ENCODE measurements at places on chromosomes 3 and 15. TPM values are rescaled to one million over a fixed set of nuclear protein-coding genes. Genes with fewer than 3 reads are reported as not detected.

CYP1A2 gene
- total RNA-seq: not detected

TTLL13 gene
- not detected for total RNA-seq

PPP2R3A gene
- 9.4 TPM for total RNA-seq

CHDH gene
- 3.2 TPM for total RNA-seq

ST3GAL6 gene
- 7.3 TPM for total RNA-seq

CP gene
- total RNA-seq: not detected

ALDH1A3 gene
- total RNA-seq: 5,398 TPM

DNA sequence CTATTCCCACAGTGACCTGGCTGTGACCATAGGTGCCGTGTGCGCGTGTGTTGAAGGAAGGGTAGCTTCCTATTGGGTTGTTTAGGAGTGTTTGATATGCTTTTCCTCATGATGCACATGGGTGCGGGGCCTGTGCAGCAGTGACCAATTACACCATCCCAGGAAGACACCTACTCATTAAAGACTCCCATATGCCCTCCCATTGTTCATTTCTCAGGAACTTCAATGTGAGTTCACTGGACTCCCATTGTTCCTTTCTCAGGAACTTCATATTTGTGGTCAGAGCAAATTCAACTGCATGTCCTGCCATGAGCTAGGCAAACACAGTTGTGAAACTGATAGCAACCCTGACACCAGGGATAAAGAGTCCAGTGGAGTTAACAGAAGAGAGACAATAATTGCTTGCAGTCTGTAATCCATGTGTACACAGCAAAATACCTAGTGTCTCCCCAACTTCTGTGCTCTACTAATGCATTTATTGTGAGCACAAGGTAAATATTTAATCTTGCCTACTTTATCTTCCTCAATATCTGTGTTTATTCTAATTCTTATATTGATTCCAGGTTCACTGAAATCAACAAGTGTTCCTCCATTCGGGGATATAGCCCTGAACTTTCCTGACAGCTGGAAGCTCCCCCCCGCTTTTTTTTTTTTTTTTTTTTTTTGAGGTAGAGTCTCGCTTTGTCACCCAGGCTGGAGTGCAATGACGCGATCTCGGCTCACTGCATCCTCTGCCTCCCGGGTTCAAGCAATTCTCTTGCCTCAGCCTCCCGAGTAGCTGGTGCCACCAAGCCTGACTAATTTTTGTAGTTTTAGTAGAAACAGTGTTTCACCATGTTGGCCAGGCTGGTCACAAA lies 57.5 kb upstream of the GCNT3 start:
- H3K4me1 ChIP-seq: peaks cover 27% of the 10 kb centered on the region
- no peak overlapping the region for H3K4me3 ChIP-seq
- no peaks in the 10 kb centered on the region for H3K36me3 ChIP-seq
- peak overlapping the region; percentile 46 for H3K27ac ChIP-seq

GRCh38 chr3:113541519-113541918 lies 9.2 kb downstream of the SIDT1 start:
- DNase-seq: no peak
- no peak overlapping the region for H3K27ac ChIP-seq
- peaks cover 17% of the 10 kb centered on the region for H3K36me3 ChIP-seq
- H3K4me1 ChIP-seq: peaks cover 18% of the 10 kb centered on the region
- H3K27me3 ChIP-seq: no peaks in the 10 kb centered on the region

DNA sequence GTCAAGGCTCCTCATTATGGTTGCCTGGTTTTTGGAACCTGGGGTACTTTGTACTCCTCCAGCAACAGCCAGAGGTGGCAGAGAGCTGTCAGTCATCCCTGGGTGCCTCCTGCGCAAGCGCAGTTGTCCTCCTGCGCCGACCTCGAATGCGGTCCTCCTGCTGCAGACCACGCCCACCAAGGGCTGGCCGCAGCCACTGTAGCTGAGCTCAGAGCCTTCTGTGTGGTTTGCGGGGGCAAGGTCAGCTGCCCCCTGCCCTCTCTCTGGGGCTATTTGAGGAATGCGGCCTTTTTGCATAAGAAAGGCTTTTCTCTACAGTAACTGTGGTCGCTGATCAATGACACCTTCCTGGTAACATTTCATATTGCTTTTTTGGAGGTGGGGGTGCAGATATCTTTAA lies 131.3 kb upstream of the SNRPN start:
- peak; percentile 23 for DNase-seq
- no peaks in the 10 kb centered on the region for H3K4me1 ChIP-seq
- no peaks in the 10 kb centered on the region for H3K36me3 ChIP-seq
- no peaks in the 10 kb centered on the region for H3K27me3 ChIP-seq
- no peak overlapping the region for H3K4me3 ChIP-seq

GRCh38 chr3:73868688-73869315 lies 244.1 kb upstream of the PDZRN3 start:
- no peak overlapping the region for H3K27ac ChIP-seq
- no peaks in the 10 kb centered on the region for H3K36me3 ChIP-seq
- no peak overlapping the region for H3K4me3 ChIP-seq
- DNase-seq: peak; percentile 49

- no peak overlapping the region for H3K27ac ChIP-seq
- H3K4me1 ChIP-seq: peaks cover 3% of the 10 kb centered on the region
- no peak overlapping the region for H3K4me3 ChIP-seq
- no peak for DNase-seq
- H3K27me3 ChIP-seq: no peaks in the 10 kb centered on the region
These were observed 15.2 kb downstream of the PRICKLE2 start for GRCh38 chr3:64209866-64210621.

DNA sequence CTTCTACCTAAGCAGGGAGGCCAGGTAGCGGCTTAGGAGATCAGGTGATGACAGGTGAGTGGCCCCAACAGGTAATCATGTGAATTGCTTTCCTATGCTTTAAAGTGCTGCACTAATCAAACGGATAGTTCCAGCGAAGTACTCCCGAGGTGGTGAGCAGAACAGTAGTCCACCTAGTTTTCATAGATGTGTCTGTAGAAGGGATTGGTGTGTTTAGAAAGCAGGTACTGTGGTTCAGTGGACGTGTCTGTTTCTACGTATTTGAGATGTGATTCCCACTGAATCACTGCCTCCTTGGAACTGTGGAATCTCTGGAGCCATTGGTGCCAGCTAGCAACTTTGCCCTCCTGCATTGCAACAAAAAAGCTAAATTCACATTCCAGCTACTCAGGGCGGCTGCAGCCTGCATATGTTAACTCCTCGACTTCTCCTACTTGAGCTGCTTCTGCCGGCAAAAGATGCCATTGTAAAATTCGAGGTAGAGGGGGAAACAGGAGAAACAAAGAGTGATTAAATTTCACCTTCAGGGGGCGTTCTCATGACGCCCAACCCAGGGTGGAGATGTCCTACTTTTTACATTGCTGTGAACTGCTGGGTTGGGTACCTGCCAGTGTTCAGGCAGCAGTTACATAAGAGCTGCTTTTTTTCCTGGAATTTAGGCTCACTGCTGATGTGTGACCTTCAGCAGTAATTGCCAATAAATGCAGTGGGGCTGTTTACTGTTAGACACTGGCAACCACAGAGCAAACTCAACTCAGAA lies 227.3 kb downstream of the ITPR1 start:
- H3K4me1 ChIP-seq: peaks cover 36% of the 10 kb centered on the region
- no peaks in the 10 kb centered on the region for H3K27me3 ChIP-seq
- no peak overlapping the region for H3K4me3 ChIP-seq
- no peaks in the 10 kb centered on the region for H3K36me3 ChIP-seq
- H3K27ac ChIP-seq: 0 out of 2 replicates have a peak overlapping the region, but pooled peaks have one; percentile 4

GRCh38 chr15:31559786-31560185 lies 233.2 kb downstream of the KLF13 start:
- H3K27me3 ChIP-seq: peaks cover 13% of the 10 kb centered on the region
- H3K4me3 ChIP-seq: no peak overlapping the region
- H3K4me1 ChIP-seq: no peaks in the 10 kb centered on the region
- no peak overlapping the region for H3K27ac ChIP-seq
- no peak for DNase-seq

DNA sequence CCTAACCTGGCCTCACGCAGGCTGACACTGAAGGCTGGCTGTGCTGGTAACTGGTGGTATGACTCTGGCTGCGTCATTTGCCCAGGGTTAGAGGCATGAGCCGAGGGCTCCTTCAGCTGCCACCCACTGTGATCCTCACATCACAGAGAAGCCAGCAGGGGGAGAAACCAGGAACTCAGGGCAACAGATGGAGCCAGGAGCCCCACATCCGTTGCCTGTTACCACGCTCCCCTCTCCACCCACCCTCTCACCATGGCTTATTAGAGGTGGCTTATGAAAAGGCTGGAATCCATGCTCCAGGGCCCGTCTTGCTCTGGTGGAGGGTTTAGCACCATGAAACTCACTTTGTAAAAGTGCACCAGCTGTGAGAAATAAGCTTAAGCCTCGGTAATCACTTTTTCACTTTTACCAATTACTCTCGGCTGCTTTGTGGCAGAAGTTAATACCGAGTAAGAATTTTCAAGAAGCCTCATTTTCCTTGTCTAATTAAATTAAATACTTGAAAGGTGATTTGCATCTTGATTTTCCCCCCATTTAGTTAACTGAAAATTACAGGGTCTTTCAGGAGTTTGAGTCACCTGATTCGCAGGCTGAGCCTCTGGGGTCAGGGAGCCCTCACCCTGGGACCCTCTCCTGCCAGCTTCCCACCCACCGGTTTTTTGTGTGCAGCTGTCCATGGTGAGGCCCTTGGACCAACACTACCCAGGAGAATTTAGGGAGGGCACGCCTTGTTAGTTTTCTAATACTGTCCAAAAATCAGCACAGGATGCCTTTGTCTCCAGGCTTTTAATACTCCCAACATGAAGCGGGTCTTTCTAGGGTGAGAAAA lies 60.9 kb downstream of the ASB7 start:
- no peaks in the 10 kb centered on the region for H3K27me3 ChIP-seq
- no peak overlapping the region for H3K4me3 ChIP-seq
- DNase-seq: peak; percentile 25
- H3K27ac ChIP-seq: no peak overlapping the region
- peaks cover 23% of the 10 kb centered on the region for H3K4me1 ChIP-seq
- H3K36me3 ChIP-seq: no peaks in the 10 kb centered on the region

DNA sequence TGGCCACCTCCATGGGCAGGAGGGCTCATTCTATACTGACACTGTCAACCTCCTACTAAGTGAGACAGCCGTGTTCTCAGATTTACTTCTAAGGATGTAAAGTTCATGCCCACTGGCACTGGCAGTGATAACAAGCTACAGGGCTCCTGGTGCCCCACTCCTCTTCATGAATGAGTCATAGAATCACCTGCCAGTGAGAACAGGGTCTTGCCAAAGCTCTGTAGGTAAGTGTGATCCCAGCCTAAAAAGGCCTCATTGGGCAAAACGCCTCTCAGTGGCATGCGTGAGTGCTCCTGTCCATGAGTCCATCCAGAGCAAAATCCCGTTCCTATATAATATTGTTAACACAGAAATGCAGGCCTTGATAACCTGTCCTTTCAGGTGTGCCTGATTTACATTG lies 17.4 kb downstream of the PXYLP1 start:
- DNase-seq: no peak
- no peak overlapping the region for H3K27ac ChIP-seq
- H3K4me1 ChIP-seq: no peaks in the 10 kb centered on the region
- H3K27me3 ChIP-seq: no peaks in the 10 kb centered on the region
- H3K36me3 ChIP-seq: no peaks in the 10 kb centered on the region
- no peak overlapping the region for H3K4me3 ChIP-seq

GRCh38 chr3:197183582-197183981 lies 114.8 kb downstream of the DLG1 start:
- no peak for DNase-seq
- H3K27me3 ChIP-seq: no peaks in the 10 kb centered on the region
- no peak overlapping the region for H3K27ac ChIP-seq
- no peak overlapping the region for H3K4me3 ChIP-seq

DNA sequence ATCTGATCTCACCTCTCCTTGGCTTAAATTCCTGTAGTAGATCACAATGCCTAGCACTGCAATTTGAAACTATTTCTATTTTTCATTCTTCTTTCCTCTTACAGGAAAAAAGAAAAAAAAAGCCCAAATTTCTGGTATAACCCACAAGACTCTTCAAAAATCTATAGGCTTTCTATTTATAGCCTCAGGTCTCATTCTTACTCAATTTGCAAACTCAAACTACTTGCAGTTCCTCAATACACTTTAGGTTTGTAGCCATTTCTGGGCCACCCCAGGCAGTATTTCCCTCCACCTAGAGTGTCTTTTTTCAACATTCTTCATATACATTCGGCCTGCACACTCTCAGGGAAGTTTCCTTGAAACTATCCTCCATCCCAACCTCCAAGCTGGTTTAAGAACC lies 169.0 kb downstream of the TBC1D5 start:
- no peak for DNase-seq
- no peaks in the 10 kb centered on the region for H3K4me1 ChIP-seq
- no peak overlapping the region for H3K4me3 ChIP-seq
- H3K27ac ChIP-seq: no peak overlapping the region

GRCh38 chr3:171901615-171902312 lies 58.6 kb downstream of the TMEM212 start:
- no peak overlapping the region for H3K27ac ChIP-seq
- DNase-seq: peak; percentile 8
- H3K36me3 ChIP-seq: no peaks in the 10 kb centered on the region
- H3K4me3 ChIP-seq: no peak overlapping the region
- H3K4me1 ChIP-seq: no peaks in the 10 kb centered on the region

DNA sequence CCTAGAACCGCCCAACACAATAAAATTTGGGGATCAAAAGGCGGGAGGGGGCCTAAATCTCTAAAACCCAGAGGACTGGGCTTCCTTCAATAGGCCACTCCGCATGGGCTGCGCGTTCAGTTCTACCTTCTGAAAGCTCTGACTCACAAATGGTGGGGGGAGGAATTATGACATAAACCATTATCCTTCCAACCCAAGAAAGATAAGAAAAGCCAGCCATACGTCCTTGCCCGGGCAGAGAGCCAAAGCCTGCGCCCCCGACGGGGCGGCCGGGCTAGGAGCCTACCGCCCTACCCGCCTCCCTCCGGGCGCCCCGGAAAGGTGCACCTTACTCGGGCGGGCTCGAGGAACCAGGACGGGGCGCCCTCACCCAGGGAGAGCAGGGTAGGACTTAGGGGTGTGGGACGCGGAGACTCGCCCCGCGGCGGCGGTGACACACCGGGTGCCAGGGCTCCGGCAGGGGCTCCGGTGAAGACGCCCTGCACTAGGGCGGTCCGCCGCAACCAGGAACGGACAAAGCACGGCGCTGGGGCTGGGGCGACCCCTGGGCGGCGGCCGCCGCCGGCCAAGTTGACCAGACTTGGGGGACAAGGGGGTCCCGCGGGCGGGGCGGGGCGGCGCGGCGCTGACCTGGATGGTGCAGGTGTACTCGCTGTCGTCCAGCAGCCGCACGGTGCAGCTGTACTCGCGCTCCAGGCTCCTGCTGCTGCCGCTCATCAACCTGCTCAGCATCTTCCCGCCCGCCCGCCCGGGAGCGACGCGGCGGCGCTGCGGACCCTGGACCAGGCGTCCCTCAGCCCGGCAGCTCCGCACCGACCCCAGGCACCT lies 534 bp downstream of the FRMD5 start:
- peak overlapping the region; percentile 51 for H3K27ac ChIP-seq
- peaks cover 26% of the 10 kb centered on the region for H3K4me1 ChIP-seq
- H3K27me3 ChIP-seq: no peaks in the 10 kb centered on the region
